ENCODE measurements at places on chromosomes 4 and X.
A peak's percentile ranks its signal among the peaks of the same experiment; 100 is the strongest.

DNA sequence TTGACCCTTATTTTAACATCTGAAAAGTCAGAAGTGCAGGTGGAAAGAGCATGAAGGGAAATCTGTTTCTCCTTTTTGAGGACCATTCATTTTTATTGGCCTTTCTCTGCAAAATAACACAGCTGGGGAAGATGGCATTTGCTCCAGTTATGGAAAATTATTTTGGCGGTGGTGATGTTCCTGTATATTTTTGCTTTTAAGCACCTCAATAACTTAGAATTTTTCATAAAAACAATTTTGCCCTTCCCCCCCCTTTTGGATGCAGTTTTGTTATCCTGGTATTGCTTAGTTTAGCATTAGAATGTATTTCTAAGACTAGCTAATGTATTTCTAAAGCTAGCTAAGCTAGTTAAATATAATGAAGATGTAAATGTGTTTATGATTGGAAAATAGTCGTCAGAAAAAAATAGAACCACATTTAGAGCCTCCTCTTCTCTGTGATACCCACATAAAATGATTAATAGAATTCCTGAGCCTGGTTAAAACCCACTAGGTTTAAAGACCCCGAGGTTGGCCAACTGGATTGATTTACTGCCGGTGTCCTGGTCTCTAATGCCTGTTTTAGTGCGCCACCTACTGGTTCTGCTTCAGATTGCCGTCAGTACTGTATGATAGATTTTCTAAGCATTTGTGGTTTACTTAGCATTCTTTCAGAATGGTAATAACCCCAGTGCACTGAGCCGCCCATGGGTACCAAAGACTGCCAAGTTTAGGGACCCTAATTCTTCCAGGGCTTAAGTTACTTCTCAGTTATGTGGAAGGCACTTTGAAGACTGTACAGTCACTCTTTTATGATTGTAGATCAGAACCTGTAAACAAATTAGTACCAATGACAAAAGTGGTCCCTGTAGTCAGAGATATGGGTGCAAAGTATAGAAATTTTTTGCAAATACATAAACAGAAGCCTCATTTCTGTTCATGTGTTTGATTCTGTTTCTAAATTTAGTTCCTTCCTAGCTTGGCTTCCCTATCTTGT, 11.4 kb downstream of the KLF3 start:
- peak; percentile 76 for DNase-seq

DNA sequence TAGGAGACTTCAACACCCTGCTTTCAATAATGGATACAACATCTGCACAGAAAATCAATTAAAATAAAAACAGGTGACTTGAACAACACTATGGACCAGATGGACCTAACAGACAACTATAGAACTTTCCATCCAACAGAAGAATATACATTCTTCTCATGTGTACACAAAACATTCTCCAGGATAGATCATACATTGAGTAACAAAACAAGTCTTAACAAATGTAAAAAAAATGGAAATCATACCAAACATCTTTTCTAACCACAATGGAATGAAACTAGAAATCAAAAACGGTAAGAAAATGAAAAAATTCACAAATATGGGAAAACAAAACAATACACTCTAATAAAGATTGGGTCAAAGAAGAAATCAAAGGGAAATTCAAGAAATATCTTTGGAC, 24.7 kb downstream of the CYP2U1 start:
- DNase-seq, result no peak

DNA sequence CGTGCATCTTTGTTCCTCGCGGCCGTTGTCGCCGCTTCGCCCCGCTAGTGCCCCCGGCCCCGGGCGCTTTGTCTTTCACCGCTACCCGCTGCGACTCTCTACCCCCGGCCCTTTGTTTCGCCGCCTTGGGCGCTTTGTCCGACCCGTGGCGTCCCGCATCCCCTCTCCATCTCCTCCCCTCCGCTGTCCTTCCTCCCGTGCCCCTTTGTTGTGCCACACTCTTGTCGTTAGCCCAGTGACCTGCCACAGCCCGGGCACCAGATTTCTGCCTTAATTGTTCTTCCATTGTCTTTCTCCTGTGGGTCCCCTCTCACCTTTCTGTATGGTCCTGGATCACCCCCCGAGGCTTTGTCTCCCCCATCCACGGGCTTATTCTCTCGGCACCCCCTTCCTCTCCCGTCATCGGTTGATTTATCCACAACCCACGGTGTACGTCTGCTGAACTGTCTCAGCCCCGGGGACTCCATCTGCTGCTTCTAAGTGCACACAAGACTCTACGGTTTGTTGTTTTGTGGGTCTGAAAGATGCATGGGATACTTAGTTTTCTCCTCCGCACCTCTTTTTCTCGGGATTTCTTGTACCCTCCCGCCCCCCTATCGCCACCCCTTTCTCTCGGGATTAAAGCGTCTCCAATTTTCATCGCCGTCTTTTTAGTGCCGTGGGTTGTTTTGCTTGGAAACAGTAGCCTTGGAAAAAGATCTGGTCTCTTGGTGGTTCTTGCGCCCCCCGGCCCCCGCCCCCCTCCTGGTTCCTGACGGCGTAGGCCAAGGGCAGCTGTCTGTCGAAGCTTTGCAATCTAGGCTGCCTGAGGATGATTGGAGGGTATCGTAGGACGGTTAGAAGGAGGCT, 783 bp downstream of the RBPJ start:
- peak; percentile 13 for DNase-seq

GRCh38 chr4:53281438-53281837, 84.4 kb downstream of the SCFD2 start:
- DNase-seq, result no peak

- DNase-seq, result no peak
Observed at GRCh38 chr4:178395798-178396197, 953.6 kb upstream of the AGA start.

DNA sequence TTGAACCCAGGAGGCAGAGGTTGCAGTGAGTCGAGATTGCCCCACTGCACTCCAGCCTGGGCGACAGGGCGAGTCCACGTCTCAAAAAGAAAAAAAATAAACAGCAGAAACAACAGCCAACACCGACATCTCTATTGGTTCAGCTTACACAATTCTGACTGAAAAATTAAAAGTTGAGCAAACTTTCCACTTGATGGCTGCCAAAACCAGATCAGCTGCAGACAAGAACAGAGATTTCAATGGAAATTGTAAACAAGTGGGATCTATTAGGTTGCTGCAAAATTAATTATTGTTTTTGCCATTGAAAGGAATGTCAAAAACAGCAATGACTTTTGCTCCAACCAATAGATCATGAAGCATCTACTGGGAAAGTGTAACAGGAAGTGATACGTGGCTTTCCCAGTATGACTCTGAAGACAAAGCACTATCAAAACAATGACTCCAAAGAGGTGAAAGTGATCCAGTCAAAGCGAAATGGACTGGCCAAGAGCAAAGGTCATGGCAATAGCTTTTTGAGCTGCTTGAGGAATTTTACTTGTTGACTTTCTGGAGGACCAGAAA, 26.3 kb downstream of the UPF3B start:
- no peak for DNase-seq

GRCh38 chr4:112284166-112284565, 1.5 kb downstream of the TIFA start:
- no peak for DNase-seq

DNA sequence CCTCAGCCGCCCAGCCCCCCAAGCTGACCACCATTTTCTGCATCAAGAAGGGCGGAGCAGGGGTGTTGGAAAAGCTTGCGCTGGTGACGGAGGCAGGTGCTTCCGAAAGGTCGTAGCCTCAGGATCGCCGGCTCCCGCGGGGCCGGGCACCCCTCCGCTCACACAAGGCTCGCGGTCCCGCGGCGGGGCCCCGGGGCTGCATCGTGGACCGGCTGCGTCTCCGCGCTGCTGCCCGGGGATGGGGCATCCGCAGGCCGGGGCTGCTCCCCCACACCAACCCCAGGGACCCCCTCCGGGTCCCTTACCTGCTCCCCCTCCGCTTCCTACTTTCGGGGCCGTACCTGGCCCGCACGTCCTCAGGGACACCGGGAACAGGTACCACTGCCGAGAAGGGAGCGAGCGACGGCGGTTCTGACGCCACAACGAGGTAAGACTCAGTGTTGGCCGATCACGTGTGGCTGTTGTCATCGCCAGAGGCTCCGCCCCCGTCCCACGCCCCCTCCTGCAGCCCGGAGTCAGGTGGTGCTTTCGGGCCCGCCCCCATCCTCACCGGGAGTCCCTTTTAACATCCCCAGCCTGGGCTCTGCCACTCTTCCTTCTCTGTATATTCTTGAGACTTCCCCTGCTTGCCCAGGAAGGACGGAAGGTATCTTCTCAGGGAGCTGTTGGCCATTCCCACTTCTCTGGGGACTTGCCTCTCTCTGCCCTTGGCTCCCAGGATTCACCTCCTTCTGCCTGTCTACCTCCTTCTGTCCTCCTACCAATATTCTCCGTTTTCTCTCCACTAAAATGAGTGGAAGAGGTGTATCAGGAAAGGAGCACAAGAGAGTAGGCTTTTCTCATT, at the start of gene BEX2:
Gene BEX2 (minus strand): TSS at position 436 of the 844 bp plus-strand sequence. CDS start 1,014 bp downstream, outside the sequence.
- peak; percentile 79 for DNase-seq

- DNase-seq, result no peak
Observed at GRCh38 chr4:114807759-114808404, 209.3 kb downstream of the UGT8 start.

Data from stimulated activated CD4-positive, alpha-beta T cell treated with anti-CD3 and anti-CD28 coated beads, Interleukin-2, amount 100 ng/mL, for 4 hours (primary cell).